Stimulated activated CD4-positive, alpha-beta T cell treated with anti-CD3 and anti-CD28 coated beads, Interleukin-12 subunit alpha, Interleukin-12 subunit beta, amount 100 ng/mL, for 4 hours (primary cell): ENCODE measurements at places on chromosomes 5 and 9.

- no peak for DNase-seq
Observed at GRCh38 chr9:111095441-111095840, 57.2 kb upstream of the LPAR1 start.

GRCh38 chr9:111839387-111839786 is 44.6 kb upstream of the SHOC1 start:
- DNase-seq = no peak

DNA sequence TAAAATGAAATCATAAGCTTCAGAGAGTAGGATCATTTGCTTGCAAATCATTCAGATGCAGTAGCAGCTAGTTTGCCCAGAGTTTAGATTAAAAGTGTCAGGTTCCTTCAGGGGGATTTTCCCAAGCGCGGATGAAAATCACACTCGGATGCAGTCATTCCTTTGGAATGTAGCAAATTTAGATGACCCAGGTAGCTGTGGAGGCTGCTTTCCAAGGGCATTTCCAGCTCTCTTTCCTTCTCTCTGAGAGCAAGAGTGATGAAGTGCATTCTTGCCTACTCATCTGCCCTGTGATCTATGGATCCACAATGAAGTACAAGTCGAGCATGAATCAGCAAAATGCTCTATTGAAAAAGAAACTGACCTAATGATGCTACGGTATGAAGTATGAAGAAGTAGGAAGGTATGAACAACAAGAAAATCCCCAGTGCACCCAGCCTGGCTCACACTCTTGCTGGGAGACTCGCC is 200.2 kb downstream of the PLK2 start:
- DNase-seq = no peak

DNA sequence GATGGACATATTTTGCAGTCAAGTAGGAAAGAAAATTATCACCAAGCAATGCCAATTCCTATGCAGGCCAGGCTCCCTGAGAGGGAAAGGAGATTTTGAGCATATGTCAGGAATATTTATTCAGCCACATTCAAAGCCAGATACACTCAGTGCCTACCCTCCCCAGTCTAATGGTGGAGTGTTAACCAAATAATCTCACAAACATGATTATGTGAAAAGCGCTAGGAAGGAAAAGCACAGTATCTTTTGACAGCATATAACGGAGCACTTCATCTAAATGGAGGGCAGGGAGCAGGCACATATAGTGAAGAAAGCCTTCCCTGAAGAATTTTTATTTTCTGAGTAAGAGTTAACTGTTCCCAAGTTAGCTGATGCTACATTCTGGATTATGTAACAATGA is 80.3 kb upstream of the SLC30A5 start:
- no peak for DNase-seq

DNA sequence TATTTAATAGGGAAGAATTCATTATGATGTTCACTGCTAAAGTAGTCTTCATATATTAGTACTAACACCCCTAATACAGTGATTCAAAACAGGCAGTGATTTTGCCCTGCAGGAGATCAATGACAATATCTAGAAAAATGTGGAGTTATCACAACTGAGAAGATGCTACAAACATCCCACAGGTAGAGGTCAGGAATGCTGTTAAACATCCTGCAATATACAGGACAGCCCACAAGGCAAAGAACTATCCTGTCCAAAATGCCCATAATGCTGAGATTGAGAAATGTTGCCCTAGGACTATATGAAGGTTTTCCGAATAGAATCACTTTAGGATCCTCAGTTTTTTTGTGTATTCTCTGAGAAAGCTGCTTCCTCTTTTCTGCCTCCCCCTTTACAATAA is 15.3 kb downstream of the RORB start:
- no peak for DNase-seq

DNA sequence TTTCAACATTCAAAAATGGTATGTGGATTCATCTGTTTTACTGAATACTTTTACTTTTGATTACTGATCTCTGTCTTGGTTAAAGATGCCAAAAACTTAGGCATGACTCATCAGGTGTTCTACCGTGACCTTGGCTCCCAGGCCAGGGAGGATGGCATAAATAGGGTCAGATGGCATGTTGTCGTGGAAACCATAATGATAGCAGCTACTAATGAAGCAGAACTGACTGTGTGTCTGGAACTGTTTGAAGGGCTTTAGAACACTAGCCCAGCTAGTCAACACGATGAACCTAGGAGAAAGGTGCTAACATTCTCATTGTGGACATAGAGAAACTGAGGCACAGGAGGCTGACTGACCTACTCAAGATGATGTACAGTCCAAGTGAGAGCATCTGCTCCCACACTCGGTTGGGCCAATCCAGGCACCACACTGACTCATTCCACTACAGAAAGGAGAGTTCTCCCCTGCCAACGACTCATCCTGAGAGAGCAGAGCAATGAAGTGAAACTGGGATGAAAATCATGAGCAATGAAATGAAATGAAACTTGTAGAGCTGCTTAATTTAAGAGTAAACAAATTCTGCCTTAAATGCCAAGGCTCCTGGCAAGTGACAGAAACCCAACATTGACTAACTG is 116.0 kb downstream of the TENT4A start:
- peak; percentile 16 for DNase-seq

DNA sequence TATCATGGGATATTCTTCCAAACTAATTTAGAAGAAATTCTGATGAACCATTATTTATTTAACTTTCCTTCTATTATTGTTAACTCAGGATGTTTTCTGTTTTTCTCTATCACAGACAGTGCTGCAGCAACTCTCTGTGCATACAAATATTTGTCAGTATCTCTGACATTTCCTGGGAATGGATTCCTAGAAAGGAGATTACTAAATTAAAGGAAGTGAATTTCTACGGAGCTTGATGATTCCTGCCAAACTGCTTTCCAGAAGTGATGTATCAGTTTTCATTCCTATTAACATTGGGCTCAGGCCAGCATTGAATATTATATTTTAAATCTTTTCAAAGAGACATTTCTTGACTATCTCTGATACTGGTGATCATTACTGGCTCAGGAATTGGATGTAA is 26.0 kb upstream of the MAST4 start:
- DNase-seq = no peak

DNA sequence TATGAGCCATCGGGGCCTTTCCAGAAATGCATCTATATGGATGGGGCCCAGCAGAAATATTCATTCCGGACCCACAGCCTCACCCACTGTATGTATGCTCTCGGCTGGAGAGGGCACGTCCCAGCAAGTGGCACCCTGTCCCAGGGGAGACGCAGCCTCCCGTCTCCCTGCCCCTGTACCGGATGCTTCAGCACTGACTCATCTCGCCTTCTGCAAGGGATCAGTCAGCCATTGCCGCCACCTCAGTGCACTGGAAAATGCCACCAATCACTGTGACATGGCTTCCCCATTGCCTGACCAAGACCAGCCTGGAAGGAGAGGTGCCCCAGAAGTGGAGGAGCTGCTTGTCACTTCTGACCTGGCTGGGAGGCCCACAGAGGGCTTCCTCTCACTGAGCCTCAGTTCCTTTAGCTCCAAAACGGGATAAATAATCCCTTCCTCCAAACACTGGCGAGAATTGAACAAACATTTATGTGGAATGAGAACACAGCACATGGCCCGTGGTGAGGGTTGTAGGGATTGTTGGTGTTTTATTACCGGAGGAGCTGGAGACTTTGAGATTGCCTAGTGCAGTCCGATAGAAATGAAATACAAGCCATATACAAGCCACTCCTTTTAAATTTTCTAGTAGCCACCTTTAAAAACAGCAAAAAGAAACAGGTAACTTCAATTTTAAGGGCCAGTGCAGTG is 43.9 kb upstream of the ORM1 start:
- no peak for DNase-seq

GRCh38 chr5:135827965-135828781 is 6.3 kb upstream of the SLC25A48 start:
- no peak for DNase-seq

DNA sequence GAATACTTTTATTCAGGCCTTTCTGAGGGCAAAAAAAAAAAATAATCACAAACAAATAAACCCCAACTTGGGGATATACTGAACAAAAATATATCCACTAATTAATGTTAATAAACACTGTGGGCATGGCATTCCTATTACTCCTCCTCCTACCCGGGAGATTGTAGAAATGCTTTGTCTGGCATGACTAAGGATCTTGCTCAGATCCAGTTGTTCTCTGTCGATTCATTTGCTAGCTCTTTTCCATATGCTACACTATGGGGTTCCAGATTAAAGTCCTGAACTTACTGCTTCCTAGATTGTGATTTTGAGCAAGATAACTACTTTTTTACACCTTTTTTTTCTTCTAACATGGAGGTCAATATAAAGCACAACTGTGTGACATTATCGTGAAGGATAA is 102.2 kb upstream of the PRR16 start:
- DNase-seq = no peak

DNA sequence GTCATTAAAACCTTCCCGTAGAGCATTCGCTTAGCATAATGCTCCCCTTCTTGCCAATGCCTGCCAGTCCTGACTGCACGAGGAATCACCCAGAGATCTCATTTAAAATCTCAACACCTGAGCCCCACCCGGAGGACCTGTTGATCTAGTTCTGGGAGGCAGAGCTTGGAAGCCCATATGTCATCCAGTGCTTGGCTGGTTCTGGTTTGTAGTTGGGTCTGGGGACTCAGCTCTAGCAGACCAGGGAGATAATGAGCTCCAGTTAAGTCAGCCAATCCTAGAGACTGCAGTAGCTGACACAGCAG is 131.8 kb upstream of the DAP start:
- no peak for DNase-seq

GRCh38 chr5:167871091-167871490 is 420.4 kb upstream of the WWC1 start:
- no peak for DNase-seq

DNA sequence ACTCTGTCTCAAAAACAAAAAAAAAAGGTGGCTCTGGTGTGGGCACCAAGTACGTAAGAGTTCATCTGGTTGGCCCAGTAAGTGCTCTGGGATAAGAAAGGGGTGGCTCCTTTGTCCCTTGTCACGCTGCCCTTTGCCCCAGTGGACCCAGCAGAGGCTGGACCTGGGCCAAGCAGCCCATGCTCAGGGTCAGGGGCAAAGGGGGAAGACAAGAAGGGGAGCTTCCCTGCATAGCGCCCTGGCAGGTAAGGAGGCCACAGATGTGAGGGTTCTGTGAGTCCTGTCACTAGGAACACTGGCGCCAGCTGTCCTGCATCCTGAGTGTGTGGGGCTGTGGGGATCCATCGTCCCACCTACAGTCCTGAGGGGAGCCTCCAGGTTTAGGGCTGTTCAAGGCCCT is 65.3 kb downstream of the GADD45G start:
- DNase-seq = no peak

- DNase-seq = no peak
Observed at GRCh38 chr5:160456480-160457177, 35.0 kb downstream of the PTTG1 start.

- DNase-seq = no peak
Observed at GRCh38 chr5:174148721-174149120, 103.2 kb downstream of the NSG2 start.

GRCh38 chr9:27414220-27414761 is 109.8 kb upstream of the IFNK start:
- no peak for DNase-seq

GRCh38 chr9:120621941-120622340 is 42.0 kb upstream of the CDK5RAP2 start:
- no peak for DNase-seq

DNA sequence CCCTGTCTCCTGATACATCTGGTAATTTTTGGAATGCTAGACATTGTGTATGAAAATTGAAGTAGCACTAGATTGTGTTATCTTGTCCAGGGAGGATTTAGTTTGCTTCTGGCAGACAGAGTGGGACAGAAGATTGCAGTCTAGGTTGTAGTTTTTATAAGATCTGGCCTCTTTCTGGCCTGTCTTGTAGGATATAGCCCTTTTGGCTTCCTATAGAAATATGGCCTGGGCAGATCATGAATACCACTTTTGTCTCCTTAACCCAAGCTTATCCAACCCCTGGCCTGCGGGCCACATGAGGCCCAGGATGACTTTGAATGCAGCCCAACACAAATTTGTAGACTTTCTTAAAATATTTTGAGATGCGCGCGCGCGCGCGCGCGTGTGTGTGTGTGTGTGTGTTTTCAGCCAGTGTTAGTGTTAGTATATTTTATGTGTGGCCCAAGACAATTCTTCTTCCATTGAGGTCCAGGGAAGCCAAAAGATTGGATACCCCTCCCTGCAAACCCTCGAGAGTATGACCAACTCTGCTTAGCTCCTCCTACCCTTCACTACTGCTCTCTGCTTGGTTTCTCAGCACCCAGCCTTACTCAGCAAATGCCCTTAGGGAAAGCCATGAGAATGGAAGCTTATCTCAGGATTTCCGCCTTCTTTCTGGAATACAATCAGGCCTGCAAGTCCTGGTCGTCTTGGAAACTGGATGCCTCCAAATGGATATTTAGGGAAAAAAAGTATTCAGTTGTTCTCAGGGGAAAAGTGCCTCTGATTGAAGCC is 26.5 kb downstream of the ANKRD33B start:
- no peak for DNase-seq

DNA sequence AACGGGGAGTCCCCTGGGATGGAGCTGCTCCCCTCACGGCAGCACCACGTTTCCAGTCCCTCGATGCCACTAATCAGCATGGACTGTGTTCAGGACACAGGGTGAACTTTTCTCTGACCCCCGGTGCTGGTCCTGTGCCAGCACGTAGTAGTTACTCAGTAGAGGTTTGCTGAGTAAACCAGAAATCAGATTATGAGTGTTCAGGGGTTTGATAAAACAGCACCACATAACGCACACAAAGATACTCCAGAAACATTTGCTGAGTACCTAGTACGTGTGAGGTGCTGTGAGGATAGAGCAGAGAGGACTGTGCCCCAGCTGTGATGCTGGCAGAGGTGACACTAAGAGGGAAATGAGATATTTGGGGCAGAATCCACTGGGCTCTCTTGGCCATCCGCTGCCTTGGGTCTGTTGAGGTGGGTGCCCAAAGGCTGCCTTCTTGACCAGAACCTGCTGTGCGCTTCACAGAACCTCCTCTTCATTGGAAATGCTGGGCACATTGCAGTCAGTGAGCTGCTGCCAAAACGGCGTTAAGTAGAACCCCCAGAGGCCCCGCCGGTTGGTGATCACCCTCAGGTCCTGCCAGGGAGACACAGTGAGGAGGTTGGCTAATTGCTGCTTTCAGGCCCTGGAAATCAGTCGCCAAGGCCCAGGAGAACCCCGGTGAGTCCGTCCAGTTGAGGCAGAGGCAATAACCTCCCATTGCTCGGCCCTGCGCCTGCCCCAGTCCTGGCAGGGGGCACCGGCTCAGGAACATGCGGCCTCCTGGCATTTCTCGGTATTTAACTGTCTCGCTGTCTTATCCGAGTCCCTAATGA is 49.4 kb downstream of the NEURL1B start:
- no peak for DNase-seq

DNA sequence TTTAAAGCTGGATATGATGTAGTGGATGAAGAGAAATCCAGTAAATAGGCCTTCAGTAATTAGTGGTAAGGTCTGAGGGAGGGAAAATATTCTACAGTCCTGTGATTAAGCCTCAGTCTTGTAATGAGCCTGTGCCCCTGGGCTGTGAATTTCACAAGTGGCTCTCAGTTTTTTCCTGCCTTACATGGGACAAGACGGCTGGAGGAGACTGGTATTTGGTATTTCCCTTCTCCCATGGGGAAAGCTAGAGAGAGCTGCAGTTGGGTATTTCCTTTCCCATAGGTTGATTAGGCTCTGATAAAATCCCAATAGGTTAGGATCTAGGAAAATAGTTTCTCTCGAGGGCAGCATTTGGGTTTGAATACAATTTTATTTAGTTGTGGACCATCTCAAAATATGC is 62.2 kb upstream of the GNA14 start:
- DNase-seq = no peak
